BJ (cell line): ENCODE measurements at places on chromosomes 5 and 9.

GRCh38 chr9:74330487-74331214 lies 166.5 kb upstream of the RORB start:
- DNase-seq = no peak

DNA sequence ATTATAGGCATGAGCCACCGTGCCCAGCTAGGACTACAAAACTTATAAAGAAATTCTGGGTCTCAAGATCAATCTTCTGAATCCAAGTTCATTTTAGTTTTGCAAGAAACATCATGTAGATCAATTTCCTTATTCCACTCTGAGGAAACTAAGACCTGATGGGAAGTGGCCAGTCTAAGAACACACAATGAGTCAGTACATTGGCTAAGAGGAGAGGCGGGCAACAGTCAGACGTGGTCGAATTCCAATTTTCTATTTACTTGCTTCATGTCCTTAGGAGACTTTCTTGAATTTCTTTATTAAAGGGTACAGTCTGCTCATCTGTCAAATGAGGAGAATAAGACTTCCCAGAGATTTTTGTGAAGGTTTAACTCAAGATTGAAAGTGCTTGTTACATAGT lies 432.1 kb upstream of the BRINP1 start:
- peak; percentile 25 for DNase-seq

DNA sequence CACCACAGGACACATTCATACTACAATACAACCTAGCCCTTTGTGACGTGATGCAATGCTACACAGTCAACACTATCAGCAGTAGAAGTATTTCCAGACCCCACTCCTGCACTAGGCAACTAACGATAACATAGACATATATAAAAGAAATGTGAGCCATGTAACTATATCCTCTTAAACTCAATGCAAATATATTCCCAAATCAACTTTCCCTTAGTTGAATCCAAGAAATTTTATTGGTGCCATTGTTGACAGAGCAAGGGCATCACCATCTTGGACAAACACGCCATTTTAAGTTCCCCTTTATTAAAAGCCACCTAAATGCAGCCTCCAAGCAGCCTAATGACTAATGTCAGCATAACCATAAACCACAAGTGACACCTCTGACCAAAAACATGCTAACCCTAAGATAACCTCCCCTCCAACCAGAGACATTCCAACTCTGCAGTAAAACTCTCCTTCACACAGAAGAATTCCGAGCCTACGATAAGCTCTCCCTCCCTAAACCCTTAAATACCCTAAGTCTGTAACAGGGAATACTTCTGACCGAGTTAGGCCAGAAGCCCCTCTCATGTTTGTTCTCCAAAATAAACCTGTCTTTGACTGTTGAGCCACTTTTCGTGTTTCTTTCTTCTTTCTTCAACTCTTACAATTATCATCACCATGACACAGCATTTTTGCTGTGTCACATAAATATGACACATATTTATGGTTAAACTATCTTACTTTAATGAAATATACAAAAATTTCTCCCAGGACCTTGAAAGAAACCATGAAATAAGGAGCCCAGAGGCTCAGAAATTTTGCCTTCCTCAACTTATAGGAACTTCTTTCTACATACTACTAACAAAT lies 1497.8 kb downstream of the EFNA5 start:
- DNase-seq = no peak

DNA sequence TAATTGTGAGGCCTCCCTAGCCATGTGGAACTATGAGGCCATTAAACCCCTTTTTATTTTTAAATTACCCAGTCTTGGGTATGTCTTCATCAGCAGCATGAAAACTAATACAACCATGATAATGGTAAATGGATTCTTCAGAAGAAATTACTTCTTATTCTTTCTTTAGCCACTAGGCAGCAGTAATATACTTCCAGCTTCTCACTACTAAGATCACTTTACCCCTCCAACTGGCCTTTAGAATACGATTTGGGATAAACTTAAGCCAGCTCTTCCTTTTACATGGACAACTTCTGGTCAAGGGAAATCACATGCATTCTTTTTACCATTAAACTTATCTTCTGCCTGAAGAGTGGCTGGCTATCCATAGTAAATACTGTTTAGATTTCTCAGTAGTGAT lies 355.4 kb downstream of the MAN2A1 start:
- no peak for DNase-seq

DNA sequence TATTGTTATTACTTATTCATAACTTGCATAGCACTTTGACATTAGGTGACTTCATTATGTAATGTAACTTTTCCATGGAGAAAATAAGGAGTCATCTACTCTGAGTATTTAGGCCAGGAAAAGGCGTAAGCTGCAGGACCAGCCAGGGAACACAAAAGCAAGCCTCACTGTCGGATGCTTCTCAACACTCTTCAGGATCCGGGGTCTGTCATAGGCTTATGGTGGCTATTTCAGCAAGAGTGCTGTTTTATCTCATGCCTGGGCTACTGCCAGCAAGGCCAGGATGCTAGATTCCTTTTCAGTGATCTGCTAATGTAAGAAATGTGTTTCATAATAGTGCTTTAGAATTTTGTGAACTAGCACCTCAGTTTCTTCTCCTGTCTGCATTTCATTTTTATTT lies 162.4 kb downstream of the CHSY3 start:
- no peak for DNase-seq
